ENCODE measurements at places on chromosomes 12 and 14.

- DNase-seq = peak; percentile 39
These were observed 6.9 kb upstream of the OR6J1 start for GRCh38 chr14:22650960-22651521.

DNA sequence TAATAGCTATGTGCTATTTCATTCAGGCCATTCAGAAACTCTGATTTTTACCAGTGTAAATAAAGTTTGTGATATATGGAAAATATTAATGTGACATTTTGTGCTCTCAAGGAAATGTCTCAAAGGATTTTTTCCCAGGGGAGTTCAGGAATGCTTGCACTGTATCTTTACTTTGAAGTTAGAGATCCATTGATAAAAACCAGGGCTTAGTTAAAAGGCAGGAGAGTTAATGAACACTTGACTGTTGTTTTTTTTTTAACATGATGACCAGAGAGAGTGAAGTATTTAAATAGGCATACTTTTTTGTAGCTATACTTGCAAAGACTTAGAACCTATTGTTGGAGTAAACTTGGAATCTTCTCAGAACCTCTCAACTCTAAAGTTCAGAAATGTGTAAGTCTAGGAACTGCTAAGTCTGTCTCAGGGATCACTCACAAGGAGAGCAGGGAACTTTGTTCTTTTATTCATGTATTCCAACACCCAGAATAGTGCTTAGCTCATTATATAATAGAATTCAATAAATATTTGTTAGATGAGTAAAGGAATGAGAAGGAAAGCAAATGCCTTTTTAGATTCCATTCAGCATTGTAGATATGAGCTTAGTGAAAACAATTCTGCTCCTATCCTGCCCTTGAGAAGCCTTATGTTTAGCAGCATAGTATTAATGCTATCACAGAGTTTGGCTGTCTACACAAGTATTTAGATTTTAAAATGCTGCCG lies 117.5 kb downstream of the DAAM1 start:
- DNase-seq = no peak

GRCh38 chr12:57816001-57816854 lies 2.3 kb downstream of the AVIL start:
- no peak for DNase-seq

DNA sequence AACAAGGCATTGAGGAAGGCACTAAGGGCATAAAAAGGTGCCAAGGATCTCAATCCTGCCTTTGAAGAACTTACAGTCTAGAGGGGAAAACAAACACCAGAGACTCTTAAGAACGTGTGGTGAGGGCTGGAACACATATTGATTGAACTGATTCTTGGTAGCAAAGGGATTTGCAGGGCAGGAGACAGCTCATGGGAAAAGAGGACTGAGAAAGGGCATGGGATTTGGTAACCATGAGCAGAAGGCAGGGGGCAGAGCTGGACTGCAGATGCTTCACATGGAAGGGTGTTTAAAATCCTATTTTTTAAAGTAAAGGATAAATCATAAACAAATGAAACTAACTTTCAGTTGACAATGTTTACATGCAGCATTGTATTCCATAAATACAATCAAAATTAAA lies 203.1 kb downstream of the ITPR2 start:
- peak; percentile 52 for DNase-seq

- DNase-seq = peak; percentile 61
These were observed 209.3 kb downstream of the SLC41A2 start for GRCh38 chr12:104748790-104749189.

- DNase-seq = peak; percentile 79
These were observed 1.8 kb downstream of the CKB start for GRCh38 chr14:103520657-103521437.

DNA sequence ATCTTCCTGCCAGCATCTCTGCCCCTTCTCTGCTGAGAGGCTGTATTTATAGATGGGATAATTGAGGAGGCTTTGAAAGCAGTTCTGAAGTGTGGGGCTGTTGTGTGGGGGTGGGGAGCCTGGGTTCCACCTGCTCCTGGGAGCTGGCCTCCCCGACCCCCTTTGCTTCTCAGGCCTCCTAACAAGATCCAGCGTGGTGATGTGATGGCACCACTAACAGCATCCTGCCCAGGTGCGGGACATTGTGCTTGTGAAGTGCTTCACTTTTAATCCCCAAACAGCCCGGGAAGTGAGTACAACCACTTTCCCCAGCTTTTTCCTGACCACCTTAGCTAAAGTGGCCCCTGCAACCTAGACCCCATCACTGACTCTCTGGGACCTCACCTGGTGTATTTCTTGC lies 95.1 kb upstream of the NRXN3 start:
- DNase-seq = no peak

Data from ELR (cell line).